ENCODE measurements at places on chromosomes 3 and 15.

DNA sequence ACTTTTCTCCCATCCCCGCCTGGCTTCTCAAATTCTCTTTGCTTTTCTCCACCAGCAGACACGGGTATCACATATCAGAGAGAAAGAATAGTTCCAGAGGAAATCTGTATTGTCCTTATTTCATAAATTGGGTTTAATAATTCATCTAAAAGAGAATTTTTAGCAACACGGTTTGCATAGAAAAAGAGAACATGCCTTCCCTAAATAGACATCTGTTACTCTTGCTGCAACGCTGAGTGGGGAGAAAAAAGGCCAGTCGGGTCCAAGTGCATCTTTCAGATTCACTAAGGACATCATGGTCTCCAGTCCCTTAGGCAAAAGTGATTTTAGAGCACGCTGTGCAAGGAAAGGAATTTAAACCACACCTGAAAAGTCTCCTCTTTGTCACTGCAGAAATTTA lies 201.3 kb downstream of the ABHD5 start:
- no peak for DNase-seq

GRCh38 chr3:150074277-150074676 lies 103.6 kb upstream of the PFN2 start:
- DNase-seq, result no peak

DNA sequence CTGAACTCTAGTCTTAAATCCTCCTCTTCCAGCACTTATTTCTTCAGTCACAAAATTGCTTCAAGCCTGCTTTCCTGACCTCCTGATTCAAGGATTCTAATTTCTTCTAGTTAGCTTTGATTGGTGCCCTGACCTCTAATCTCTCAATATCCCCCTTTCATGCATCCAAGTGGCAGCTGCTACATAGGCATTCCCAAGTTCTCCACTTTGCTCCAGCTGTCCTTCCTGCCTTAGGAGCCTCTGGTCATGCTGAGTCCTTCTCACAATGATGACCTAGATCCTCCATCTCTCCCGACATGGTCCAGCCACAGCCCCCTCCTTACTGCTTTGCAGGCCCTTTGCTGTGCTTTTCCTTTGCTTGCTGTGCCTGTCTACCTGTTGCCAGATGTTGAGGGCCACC lies 347.8 kb upstream of the C2CD4B start:
- DNase-seq, result no peak

- no peak for DNase-seq
These were observed 55.3 kb upstream of the VGLL3 start for GRCh38 chr3:87046241-87046640.

DNA sequence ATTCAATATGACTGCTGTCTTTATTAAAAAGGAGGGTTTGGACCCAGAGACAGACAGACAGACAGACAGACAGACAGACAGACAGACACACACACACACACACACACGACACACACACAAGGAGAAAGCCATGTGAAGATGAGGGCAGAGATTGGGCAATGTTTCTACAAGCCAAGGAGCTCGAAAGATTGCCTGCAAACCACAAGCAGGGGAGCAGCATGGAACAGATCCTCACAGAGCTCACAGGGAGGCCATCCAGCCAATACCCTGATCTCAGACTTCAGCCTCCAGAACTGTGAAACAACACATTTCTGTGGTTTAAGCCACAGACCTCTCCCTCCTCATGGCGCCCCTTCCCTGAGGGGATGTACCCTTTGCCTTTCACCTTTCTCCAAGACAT lies 35.8 kb upstream of the ABHD2 start:
- no peak for DNase-seq

DNA sequence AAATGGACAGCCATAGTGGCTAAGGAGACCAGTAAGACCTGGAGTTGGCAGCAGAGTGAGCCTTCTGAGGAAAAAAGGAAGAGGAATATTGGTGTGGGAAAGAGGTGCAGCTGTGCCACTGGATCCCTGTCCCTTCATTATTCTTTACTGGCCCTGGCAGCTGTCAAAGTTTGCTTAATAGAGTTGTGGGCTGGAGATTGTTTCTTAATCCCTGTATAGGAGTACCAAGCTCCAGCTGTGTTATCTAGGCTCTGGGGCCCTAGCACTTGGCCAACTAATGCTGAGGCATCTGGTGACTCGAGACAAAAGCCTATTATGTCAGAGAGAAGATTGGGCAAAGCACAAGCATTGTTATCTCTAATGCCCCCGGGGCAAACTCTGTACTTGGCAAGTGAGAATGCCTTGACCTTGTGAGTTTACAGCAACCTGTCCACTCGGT lies 61.4 kb downstream of the ZNF609 start:
- DNase-seq, result no peak

- DNase-seq, result no peak
These were observed 136.4 kb upstream of the GOLGA6L4 start for GRCh38 chr15:84099181-84099580.

- peak; percentile 30 for DNase-seq
These were observed 149.9 kb upstream of the SLC2A2 start for GRCh38 chr3:171176244-171176933.

DNA sequence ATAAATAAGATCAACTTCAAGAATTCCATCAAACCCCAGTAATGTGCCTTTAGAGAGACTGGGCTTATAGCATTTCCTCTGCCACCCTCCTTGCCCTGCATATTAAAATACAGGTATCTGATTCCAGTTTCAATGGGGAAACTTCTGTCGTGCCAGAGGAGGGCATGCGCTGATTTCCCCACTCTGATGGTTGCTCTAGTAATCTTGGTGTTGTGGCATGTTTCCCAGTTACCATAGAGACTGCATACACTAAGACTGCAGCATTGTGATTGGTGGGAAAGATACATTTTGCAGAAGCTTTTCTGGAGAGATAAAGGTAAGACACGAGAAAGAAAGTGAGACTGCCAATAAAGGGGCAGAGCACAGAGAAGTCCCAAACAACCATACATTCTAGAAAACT lies 225.6 kb downstream of the TIGIT start:
- no peak for DNase-seq

GRCh38 chr3:112631257-112631656 lies 9.7 kb downstream of the CCDC80 start:
- DNase-seq, result no peak

DNA sequence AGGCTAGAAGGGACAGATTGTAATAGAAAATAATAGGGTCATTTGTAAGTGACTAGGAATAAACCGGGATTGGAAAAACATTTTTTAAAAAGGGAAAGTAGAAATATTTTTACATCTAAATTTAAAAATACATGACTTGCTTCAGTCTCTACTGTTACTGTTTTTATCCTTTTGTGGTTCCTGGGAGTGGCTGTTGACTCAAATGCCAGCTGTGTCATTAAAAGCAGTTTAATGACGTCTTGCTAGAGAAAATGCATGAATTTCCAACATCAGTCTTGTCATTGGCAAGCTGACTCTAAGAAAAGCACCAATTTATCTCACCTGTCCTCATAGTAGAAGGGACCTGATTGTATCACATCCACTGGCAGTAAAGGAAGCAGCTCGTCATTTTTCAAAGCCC lies 16.7 kb upstream of the LCMT2 start:
- DNase-seq, result no peak

- DNase-seq, result no peak
These were observed 39.5 kb downstream of the TNIK start for GRCh38 chr3:171420667-171421066.

GRCh38 chr15:34651997-34652725 lies 68.7 kb upstream of the GOLGA8B start:
- no peak for DNase-seq

GRCh38 chr15:60389261-60390077 lies 8.3 kb downstream of the ANXA2 start:
- DNase-seq, result no peak

- no peak for DNase-seq
These were observed 82.2 kb upstream of the WDR72 start for GRCh38 chr15:53841651-53842050.

DNA sequence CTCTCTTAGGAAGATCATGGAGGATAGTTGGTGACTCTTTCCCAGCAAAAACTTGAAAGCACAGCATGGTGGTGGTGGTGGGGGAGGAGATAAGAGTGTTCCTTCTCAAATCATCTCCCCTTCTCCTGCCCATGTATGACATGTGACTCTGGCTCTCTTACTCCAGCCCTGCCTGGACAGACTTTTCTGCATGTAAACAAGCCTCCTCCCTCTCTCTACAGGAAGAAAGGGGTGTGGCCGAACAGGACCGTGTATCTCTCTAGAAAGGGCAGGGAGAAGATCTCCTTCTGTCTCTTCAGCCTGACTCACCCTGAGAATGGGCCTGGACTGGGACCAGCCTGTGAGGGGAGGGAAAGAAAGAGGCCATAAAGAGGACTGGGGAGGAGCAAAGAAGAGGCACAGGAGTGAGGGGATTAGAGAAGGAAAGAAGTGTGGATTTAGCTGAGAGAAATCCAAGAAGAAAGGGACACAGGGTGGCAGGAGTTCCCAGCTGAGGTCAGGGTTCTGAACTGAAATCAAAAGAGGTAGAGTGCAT lies 1.5 kb downstream of the CELF6 start:
- no peak for DNase-seq

- no peak for DNase-seq
These were observed 129.7 kb downstream of the DTWD1 start for GRCh38 chr15:49750553-49750952.

GRCh38 chr3:47359323-47359722 lies 21.5 kb upstream of the PTPN23 start:
- DNase-seq, result no peak

DNA sequence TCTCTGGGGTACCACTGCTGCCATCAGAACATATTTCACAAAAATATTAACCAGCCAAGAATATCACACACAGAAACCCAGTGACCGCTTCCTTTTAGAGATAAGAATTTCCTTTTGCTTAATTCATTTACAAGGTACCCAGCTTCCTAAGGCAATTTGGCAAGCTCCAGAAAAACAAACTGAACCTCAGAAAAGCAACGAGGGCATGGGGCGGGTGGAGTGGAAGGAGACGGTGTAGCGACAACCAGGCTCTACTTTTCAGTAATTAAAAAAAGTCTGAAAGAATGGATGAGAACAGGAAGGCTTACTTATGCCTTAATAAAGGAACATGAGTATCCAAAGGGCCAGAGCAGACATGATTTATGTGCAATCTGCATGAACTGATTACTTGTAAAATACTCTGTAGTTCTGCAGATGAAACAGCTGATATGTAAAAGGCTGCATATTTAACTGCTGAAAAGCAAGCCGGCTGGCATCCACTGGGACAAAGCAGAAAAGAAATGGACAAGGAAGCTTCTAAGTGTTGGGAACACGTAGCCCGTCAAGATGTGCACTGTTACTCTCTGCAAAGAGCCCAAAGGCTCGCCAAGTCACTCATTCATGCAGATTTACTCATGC lies 18.6 kb downstream of the RFTN1 start:
- DNase-seq, result no peak

DNA sequence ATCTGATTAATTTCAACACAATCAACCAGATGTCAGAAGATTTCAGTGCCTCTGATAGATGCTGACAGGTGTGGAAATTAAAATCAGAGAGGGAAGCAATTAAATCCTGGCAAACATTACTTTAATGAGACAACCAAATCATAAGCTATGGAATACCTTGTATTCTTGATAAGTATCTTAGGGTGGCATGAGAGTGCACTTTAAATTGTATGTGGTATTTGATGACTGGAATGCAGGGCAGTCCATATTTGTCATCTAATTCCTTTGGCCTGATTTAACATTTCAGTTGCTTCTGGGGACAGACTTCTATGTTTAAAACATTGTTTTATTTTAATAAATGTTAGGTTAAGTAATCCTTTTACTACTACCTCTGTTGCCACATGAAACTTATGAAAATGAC lies 184.1 kb downstream of the LPP start:
- no peak for DNase-seq

DNA sequence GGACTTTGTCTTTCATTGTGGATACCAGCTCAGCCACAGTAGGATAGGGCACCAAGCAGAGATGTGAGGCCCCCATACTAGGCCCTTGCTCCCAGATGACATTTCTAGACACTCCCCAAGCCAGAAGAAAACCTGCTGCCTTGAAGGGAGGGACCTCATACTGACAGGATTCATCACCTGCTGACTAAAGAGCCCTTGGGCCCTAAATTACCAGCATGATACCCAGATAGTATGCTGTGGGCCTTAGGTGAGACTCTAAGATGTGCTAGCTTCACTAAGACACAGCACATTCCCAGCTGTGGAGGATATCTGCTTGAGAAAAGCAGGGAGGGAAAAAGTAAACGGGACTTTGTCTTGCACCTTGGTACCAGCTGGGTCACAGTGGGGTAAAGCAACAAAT lies 324.0 kb downstream of the TBL1XR1 start:
- DNase-seq, result no peak

DNA sequence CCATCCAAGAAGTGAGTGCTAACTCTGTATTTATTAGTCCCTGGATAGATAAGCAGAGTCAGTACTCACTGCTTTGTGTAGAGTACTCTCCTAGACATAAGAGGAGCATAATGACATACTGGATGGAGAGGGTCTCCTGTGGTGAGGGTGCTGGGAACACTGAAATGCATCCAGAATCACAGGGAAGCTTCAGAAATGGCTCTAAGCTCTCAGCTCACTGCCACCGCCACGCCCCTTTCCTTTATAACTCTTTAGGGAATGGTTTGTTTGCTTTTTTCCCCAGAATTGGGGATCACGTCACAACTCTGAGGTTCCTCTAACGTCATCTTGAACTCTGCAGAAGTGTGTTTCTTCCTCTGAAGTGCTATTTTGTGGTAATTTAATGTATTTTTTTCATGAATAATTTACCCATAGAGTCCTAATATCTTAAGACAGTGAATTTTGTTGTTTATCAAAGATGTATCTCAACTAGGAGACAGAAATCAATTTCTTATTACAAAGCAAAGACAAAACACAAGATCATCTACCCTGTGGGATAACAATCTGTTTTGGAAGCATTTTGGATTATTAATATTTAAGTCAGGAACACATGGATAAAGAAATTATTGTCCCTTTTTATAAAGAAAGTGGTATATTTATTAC lies 154.6 kb downstream of the PTPRG start:
- DNase-seq, result no peak

GRCh38 chr3:40780925-40781406 lies 256.2 kb downstream of the ZNF621 start:
- no peak for DNase-seq

- no peak for DNase-seq
These were observed 123.3 kb downstream of the PLOD2 start for GRCh38 chr3:146037697-146038096.

- DNase-seq, result no peak
These were observed 105.0 kb downstream of the KLHL25 start for GRCh38 chr15:85689729-85690128.

DNA sequence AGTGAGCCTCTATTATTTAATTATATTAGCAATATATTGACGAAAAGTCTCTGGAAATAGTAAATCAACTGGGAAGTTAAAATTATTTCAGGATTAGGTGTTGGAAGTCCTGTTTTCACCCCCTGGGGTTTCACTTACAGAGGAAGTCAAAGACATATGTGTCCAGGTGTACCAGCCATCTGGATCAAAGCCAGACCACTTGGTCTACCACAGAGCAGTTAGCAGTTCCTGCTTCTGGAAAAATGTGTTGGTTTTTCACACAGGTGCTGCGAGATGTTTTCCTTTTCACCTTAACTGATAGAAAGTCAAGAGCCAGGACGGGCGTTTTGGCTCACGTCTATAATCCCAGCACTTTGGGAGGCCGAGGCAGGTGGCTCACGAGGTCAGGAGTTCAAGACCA lies 13.1 kb downstream of the MME start:
- no peak for DNase-seq

Measured in gastrocnemius medialis (tissue), 4 donors.